ENCODE measurements at places on chromosomes 12 and 14.

DNA sequence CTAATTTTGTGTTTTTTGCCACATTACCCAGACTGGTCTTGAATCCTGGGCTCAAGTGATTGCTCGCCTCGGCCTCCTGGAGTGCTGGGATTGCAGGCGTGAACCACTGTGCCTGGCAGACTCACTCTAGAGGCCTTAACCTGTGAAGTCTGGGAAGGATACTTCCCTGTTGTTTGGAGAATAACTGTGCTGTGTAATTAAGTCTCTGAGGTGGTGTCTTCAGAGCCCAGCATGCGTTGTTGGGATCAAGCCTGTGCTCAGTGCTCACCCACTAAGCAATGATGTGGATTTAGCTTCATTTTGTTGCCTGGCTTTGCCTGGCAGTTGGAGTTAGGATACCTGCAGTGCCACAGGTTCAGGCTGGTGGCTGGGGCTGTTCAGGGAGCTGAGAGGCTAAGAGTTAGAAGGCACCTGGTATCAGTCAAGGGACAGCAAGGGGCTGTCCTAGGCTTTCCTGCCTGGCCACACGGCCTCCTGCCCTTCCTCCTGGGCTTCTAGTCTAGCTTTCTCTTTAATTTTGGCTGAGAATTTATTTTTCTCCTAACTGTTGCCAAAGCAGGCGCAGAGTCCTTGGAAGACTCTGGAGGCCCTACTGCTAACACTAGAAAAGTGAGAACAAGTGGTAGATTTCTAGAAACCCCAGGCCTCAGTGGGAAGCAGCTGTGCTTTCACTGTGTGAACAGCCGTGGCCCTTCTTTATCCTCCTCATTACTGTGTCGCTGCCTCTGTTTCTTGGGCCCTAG, 38.5 kb downstream of the EP400 start:
- DNase-seq, result peak; percentile 69

DNA sequence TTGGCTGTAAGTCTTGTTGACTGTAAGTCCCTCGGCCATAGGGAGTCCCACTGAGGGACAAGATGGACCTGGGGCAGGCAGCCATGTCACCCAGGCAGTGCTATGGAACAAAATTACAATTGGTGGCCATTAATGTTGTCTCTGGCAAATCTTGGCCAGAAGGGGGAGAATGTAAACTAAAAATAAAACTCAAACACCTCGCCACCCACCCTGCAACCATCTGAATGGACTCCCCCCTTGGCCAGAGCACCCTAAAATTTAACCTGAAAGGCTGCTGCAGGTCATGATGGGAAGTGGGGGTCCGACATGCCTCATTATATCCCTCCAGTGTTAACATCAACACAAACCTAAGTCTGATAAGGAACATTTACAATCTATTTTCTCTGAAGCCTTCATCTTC, 8.2 kb downstream of the SLC22A17 start:
- no peak for DNase-seq

DNA sequence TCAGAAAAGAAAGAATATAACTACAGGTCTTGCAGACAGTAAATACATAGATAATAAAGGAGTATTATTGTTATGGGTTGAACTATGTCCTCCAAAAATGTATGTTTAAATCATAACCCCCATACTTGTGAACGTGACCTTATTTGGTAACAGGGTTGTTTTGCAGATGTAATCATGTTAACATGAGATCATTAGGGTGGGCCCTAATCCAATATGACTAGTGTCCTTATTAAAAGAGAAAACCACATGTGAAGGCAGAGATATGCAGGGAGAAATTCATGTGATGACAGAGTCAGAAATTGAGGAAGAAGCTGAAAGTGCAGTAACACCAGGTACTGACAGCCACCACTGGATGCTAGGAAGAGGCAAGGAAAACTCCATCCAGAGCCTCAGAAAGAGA, 29.0 kb downstream of the MAGOHB start:
- no peak for DNase-seq

GRCh38 chr14:38868399-38869290, 234.4 kb downstream of the SEC23A start:
- no peak for DNase-seq

- no peak for DNase-seq
These were observed 12.8 kb upstream of the CCDC91 start for GRCh38 chr12:28177461-28177860.

- DNase-seq, result no peak
These were observed 773.1 kb upstream of the TBX3 start for GRCh38 chr12:115456946-115457689.

DNA sequence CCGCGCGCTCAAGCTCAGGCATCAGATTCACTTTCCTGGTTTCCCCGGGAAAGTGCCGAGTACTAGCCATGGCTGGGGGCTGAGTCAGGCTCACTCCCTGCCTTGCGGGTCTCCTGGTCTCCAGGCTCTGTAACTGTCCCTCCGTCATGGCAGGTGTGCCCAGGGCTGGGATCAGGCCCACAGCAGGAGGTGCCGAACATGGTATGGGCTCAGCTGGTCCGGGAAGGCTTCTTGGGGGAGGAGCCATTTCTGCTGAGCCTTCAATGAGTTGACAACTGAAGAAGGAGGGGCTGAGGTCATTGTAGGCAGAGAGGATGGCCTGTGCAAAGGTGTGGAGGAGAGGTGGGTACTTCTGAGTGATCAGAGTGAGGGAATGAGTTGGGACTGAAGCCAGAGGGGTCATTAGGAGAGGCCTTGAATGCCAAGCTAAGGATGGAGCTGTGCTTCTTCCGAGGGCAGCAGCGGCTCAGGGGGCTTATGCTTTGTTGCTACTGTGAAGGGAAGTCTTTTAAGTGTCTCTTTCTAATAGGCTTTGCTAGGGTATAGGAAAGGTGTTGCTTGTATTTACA, 769 bp downstream of the EXOC3L4 start:
- no peak for DNase-seq

- no peak for DNase-seq
These were observed 139.8 kb upstream of the LGR5 start for GRCh38 chr12:71299541-71300376.

DNA sequence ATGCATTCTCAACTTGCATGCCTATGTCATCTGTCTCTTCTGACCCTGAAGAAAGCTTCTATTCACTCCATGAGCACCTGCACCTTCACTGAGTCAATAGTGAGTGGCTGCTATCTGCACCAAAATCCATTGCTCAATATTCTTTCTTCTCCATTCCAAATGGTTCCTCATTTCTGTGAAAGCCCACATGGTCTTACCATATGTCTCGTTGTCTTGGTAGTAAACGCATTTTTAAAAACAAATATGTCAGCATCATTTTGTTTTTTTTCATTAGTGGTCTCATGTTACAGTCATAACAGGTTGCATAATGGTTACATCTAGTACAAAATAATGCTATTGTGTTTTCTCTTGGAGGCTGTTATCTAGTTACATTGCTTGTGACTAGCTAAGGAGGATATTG, 106.9 kb upstream of the CPM start:
- no peak for DNase-seq

DNA sequence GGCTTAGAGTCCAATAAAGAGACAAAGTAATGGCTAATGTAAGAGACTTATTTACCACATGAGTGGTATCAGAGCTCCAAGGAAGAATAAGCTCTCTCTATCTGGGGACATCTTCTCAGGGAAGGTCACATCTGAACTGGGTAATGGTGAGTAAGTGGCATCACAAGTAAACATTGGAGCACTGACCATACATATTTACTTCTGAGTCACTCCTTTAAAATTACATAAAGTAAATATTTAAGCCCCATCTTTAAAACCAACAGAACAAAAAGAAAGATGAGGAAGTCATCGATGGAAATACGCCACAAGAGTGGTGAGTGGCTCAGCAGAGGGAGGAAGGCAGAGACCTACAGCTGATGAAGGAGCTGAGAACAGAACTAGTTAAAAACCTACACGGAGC, 159.9 kb downstream of the DUSP6 start:
- no peak for DNase-seq

- no peak for DNase-seq
These were observed 208.4 kb downstream of the EFCAB11 start for GRCh38 chr14:89746135-89746534.

GRCh38 chr12:124369827-124370378, 75.0 kb downstream of the RFLNA start:
- no peak for DNase-seq

- no peak for DNase-seq
These were observed 104.8 kb downstream of the UNC79 start for GRCh38 chr14:93535537-93535936.

- no peak for DNase-seq
These were observed 167.9 kb downstream of the NUAK1 start for GRCh38 chr12:105970885-105971284.

DNA sequence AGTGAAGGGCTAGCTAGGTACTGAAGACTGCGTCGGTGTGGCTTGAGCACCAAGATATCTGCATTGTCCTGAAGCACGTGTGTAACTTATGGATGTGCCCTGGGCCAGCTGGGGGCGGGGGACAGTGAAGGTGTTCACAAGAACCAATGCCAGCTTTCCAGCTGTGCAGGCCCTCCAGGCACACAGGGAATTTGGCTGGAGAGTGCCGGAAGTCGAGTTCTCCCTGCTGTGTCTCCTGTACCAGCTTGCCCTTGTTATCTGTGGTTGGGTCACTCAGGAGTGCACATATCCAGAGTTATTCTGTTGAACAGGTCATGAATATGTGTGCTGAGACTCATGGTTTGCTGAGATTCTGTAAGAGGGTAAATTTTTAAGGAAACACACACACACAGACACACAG, 75.9 kb upstream of the CRY1 start:
- DNase-seq, result no peak

GRCh38 chr14:30630248-30630647, 8.1 kb downstream of the SCFD1 start:
- no peak for DNase-seq

DNA sequence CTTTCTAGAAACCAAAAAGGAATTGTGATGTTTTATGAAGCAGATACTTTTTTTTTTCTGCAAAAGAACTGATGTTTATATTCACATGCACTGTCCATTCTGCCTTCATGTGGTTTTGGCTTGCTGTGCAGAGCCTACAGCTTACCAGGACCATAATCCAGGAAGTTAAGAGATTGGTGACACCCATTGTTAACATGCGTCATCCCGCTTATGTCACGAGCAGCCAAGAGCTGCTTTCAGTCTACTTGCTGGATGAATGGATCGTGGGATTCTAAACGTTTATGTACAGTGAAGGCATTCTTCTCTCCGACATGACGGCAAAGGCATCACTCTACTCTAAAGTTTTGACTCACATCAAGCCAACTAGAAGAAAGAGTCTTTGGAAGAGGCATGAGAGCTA, 76.6 kb downstream of the PAX9 start:
- DNase-seq, result no peak

- no peak for DNase-seq
These were observed 62.5 kb downstream of the BCL2L14 start for GRCh38 chr12:12133259-12133658.

- DNase-seq, result no peak
These were observed 7.5 kb upstream of the CTDSP2 start for GRCh38 chr12:57853864-57854556.

DNA sequence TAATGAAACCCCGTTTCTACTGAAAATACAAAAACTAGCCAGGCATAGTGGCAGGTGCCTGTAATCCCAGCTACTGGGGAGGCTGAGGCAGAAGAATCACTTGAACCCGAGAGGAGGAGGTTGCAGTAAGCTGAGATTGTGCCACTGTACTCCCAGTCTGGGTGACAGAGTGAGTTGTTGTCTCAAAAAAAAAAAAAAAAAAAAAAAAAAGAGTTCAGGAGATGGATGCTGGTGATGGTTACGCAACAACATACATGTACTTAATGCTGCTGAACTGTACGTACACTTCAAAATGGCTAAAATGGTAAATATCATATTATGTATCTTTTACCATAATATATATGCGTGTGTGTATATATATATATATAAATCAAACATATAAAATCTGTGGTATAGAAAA, 29.0 kb downstream of the ACTN1 start:
- DNase-seq, result no peak

DNA sequence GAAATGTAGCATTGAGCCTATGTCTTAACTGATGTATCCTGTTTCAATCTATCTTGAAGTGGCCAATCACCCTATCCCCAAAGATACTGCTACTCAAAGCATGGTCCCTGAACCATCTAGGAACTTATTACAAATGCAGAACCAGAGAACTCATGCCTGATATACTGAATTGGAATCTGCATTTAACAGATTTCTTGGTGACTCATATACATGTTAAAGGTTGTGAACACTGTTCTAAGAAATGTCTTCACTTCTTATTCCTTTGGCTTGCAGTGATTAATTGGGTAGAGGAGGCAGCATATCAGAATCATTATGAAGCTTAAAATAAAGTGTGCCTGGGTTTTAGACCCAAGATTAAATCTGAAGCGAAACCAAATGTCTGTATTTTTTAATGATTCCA, 795.6 kb downstream of the DIO2 start:
- DNase-seq, result no peak

GRCh38 chr14:53509276-53510244, 356.4 kb upstream of the DDHD1 start:
- DNase-seq, result no peak

DNA sequence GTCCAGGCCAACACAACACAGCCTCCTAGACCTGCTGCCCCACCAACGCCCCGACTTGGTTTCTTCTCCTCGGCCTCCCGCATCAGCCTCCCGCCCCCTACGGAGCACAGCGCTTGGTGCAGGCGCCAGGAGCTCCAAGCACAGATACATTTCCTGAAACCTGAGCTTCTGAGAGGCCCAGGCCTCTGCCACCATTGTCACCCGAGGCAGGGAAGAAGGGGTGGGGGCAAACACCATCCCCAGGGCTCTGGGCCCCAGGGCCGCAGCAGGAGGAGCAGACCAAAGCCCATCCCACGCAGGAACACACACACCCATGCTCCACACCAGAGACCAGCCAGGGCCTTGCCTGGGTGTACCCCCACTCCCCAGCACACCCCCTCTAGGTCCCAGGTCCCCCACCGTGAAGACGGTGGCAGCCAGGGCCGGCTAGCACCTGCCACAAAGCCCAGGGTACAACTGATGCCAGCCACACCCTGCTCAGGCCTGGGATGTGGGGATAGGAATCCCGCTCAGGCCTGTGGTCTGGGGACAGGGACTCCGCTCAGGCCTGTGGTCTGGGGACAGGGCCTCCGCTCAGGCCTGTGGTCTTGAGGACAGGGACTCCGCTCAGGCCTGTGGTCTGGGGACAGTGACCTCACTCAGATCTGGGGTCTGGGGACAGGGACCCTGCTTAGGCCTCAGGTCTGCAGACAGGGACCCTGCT, 5.4 kb downstream of the JAG2 start:
- DNase-seq, result no peak

GRCh38 chr14:61203081-61203753, 77.9 kb downstream of the TMEM30B start:
- no peak for DNase-seq
